ENCODE measurements at places on chromosomes 2 and 18. TPM values are rescaled to one million over a fixed set of nuclear protein-coding genes. Genes with fewer than 3 reads are reported as not detected.

DNA sequence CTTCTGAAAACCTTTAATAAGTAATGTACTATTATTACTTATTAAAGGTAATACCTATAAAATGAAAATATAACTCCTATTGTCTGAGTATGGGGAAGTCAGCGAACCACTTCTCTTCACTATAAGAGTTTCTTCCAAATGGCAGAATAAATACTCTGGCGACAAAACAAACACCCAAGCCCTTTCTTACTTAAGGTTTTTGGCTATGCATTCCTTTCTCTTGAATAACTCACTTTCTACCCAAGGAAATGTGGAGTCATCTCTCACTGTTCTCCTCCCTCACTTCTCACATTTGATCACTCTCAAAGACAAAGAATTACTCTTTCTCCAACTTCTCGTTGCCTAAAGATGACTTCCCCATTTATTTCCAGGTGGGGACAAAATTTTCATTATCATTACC, 816.8 kb upstream of the CRIM1 start:
- no peaks in the 10 kb centered on the region for H3K36me3 ChIP-seq
- no peaks in the 10 kb centered on the region for H3K27me3 ChIP-seq
- H3K27ac ChIP-seq = no peak overlapping the region
- DNase-seq = no peak

DNA sequence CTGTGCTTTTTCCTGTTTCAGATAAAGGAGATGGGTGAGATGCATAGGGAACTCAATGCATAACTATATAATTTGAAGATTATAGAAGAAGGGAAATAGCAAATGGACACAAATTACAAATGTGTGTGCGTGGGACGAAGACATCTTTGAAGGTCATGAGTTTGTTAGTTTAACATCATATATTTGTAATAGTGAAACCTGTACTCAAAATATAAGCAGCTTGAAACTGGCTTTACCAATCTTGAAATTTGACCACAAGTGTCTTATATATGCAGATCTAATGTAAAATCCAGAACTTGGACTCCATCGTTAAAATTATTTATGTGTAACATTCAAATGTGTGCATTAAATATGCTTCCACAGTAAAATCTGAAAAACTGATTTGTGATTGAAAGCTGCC, 16.4 kb upstream of the MSH2 start:
- no peak for DNase-seq

DNA sequence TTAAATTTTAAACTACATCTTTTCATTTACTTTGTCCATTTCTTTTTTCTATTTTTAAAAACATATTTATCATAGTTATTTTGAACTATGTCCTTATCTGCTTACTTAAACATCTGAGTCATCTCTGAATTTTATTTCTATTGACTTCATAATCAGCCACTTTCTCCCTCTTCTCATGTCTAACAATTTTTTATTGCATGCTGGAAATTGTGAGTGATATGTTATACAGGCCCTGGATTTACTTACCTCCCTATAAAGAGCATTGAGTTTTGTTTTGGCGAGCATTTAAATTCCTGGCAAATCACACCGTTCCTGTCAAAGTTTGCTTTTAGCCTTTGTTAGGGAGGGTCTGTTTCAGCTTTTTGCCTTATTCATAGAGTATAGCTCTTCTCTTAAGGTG, 39.3 kb downstream of the KCNIP3 start:
- DNase-seq = no peak
- no peaks in the 10 kb centered on the region for H3K27me3 ChIP-seq
- H3K4me3 ChIP-seq = no peak overlapping the region

- H3K4me1 ChIP-seq = no peaks in the 10 kb centered on the region
- no peaks in the 10 kb centered on the region for H3K27me3 ChIP-seq
- no peaks in the 10 kb centered on the region for H3K36me3 ChIP-seq
- H3K27ac ChIP-seq = no peak overlapping the region
Observed at GRCh38 chr2:48601349-48601748, 16.3 kb upstream of the GTF2A1L start.

DNA sequence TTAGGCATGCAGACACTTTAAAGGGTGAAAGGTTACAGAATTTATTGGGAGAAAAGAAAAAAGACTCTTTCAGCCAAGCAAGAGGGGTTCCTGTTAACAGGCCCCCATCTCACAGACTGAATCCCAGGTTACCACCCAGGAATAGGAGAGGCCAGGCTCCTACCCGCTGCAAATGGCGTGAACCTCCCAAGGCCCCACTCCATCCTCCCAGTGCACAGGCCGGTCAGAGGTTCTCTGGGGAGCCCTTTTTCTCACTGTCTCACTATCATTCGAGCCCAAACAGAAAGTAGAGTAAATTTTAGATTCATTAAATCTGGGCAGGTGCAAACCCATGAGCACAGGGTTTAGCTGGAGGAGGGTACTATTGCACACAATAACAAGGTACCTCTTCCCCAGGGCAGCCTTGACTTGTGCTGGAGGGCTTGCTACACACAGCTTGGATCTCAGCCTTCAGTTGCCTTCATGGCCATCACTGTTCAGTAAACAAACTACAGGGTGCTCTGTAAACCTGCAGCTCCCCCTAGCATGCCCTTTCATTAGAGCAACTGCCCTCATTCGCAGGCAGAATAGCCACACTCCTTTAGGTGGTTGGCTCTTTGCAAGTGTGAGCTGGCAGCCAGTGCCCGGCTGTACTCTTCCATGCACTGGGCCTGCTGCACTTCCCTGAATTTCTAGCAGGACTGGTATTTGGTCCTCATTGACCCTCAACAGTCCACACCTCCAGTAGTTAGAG, 7.3 kb upstream of the PLEK start:
- no peaks in the 10 kb centered on the region for H3K4me1 ChIP-seq
- H3K27ac ChIP-seq = no peak overlapping the region
- H3K4me3 ChIP-seq = no peak overlapping the region
- DNase-seq = peak; percentile 41

DNA sequence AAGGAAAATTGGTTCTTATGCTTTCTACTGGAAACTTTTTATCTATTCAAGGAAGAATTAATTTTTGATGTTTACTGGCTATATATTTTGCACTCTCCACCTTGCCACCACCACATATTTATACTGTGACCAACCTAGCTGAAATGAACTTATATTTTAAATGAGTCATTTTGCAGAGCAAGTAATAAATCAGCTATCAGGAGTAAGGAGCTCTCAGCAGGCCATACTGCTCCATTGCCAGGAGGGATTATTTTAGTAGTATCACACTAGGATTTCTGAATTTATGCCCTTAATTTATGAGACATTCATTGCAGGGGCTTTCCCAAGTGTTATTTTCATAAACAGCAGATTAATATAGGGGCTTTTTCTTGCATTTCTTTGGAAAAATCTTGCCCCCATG, 125.8 kb upstream of the CYP1B1 start:
- H3K27me3 ChIP-seq = no peaks in the 10 kb centered on the region
- no peaks in the 10 kb centered on the region for H3K36me3 ChIP-seq
- no peaks in the 10 kb centered on the region for H3K4me1 ChIP-seq
- no peak overlapping the region for H3K4me3 ChIP-seq
- no peak overlapping the region for H3K27ac ChIP-seq

The FAM237A gene
- not detected for total RNA-seq

The EGR4 gene
- total RNA-seq = 1.9 TPM
